ENCODE measurements at places on chromosomes 1 and 21.

DNA sequence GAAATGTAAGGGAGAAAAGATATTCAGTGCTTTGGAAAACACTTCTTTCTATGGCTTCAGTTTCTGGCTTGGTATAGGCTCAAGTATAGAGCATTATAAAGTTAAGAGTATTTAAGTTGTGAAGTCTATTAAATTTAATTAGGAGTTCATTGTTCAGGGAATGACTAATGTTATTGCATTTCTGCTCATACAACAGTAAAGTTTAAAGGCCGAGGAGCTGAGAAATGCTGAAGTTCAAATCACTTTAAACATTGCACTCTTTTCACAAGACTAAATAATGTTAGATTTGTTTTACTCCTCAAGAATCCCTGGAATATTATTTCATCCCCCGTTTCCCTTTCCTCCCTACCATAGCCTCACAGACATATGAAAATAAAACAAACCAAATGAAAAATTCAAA lies 30.1 kb downstream of the RGS5 start:
- DNase-seq: no peak

GRCh38 chr1:8164670-8165069 lies 138.6 kb upstream of the ERRFI1 start:
- DNase-seq: no peak

GRCh38 chr1:207748737-207749528 lies 2.9 kb upstream of the CD46 start:
- DNase-seq: no peak

- no peak for DNase-seq
Observed at GRCh38 chr1:91803123-91803522, 82.8 kb downstream of the TGFBR3 start.

GRCh38 chr1:175219774-175220173 lies 27.2 kb upstream of the KIAA0040 start:
- DNase-seq: no peak

DNA sequence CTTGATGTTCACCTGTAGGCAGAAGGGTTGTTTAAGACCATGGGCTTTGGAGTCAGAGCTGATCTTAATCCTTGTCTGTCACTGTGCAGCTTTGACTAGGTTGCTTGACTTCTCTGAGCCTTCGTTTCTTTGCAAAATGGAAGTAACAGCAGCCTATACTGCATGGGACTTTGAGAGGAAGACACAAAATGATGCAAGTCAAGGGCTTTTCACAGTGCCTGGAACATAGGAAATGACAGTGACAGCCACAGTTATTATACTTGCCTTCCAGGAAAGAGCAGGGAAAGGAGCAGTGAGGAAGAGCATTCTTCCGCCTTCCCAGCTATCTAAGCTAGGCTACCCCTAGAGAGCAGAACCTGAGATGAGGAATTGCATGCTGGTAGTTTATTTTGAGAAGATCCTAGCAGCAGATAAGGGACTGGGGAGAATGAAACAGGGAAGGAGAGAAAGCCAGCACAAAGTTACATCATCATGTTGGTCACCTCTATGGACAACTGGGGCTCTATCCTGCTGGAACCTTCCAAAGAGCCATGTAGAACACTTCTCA lies 3.1 kb downstream of the CSF3R start:
- no peak for DNase-seq

- DNase-seq: no peak
Observed at GRCh38 chr1:40067851-40068250, 27.3 kb downstream of the CAP1 start.

DNA sequence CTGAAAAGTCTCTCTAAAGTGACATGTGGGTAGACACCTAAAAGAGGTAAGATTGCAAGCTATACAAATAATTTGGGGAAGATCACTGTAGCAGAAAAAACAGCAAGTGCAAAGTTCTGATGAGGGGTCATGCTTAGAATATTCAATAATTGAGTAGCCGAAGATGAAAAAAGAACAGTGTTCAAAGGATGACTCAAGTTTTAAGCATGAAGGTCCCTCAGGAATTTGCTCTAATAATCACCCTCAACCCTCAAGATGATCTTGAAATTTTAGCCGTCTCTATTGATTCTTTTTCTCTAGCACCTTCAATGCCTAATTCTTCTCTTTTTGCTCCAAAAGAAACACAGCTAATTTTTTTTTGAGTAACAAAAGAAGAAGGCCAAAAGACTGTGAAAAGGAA lies 190.6 kb upstream of the ZNHIT6 start:
- no peak for DNase-seq

- DNase-seq: no peak
Observed at GRCh38 chr1:80961464-80962190, 839.1 kb upstream of the ADGRL2 start.

GRCh38 chr1:202579806-202580205 lies 130.4 kb downstream of the SYT2 start:
- peak; percentile 59 for DNase-seq

DNA sequence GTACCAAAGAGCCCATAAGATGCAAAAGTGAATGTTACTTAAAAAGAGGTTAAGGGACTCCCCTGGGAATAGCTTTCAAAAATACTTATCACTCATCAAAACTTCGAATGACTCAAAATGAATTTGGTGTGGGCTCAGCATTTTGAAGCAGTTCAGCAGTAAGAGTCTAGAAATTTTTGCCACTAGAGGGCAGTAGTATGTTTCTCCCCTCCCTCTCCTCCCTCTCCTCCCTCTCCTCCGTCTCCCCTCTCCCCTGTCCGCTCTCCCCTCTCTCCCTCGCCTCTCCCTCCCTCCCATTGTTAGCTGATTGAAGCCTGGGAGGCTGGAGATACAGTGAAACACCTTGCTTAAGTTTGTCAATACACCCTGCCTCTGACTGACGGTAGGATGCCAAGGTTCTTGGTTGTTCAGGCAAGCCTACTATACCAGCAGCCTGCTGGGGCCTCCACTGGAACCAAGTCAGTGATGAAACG lies 70.8 kb upstream of the TENT5C start:
- DNase-seq: peak; percentile 46

- no peak for DNase-seq
Observed at GRCh38 chr21:28482657-28483056, 510.0 kb downstream of the LTN1 start.

DNA sequence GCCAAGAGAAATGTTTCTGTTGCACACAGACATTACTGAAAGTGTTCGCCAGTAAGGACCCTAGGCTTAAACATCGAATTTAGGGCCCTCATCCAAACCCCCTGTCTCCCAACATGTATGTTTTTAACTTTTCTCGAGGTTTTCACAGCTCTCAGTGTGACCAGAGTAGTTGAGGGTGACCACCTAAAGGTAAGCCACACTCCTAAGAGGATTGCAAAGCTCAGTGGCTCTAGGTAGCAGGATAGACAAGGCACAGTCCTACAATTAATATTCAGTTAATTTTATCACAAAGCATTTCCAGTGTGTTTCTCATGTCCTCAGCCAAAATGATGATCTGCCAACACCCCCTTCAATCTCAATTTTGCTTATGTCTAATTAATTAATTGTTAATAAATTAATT lies 695 bp upstream of the ALG14 start:
- no peak for DNase-seq

GRCh38 chr1:34827341-34827941 lies 32.1 kb downstream of the SMIM12 start:
- no peak for DNase-seq

GRCh38 chr1:151855933-151856332 lies 2.4 kb upstream of the THEM5 start:
- DNase-seq: no peak

- DNase-seq: no peak
Observed at GRCh38 chr1:156910309-156910782, 10.1 kb upstream of the LRRC71 start.

- DNase-seq: peak; percentile 1
Observed at GRCh38 chr1:171355727-171356126, 41.7 kb downstream of the FMO4 start.

DNA sequence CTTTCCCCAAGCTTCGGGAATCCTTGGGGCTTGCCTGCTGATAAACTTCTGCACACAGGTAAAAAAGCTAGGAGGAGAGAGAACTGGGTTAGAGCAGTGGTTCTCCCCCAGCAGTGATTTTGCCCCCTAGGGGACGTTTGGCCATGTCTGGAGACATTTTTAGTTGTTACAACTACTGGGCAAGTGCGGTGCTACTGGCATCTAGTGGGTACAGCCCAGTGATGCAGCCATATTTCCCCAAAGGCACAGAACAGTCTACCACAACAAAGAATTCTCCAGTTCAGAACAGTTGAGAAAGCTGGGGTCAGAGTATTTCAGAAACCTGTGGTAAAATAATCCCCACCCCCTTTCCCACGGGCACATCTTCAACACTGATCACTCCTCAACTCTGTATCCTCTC lies 41.3 kb downstream of the LRRC71 start:
- no peak for DNase-seq

DNA sequence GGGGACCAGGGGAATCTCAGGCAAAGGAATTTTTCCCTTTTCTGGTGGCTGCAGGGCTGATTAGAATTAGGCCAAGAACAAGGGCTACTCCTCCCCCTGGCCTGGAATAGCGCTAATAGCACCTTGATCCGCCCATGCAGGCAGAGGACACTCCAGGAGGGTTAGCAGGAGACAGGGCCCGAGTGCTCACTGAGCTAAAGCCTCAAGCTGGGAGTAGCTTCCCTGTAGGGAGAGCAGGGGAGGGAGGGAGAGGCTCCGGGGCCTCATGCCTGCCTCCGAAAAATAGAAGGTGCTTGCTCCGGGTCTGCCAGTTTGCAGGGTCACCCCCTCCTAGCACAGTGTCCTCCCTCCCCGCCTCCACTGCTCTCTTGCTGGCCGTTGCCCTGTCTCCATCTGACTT lies 3.8 kb downstream of the PTPN7 start:
- DNase-seq: no peak

DNA sequence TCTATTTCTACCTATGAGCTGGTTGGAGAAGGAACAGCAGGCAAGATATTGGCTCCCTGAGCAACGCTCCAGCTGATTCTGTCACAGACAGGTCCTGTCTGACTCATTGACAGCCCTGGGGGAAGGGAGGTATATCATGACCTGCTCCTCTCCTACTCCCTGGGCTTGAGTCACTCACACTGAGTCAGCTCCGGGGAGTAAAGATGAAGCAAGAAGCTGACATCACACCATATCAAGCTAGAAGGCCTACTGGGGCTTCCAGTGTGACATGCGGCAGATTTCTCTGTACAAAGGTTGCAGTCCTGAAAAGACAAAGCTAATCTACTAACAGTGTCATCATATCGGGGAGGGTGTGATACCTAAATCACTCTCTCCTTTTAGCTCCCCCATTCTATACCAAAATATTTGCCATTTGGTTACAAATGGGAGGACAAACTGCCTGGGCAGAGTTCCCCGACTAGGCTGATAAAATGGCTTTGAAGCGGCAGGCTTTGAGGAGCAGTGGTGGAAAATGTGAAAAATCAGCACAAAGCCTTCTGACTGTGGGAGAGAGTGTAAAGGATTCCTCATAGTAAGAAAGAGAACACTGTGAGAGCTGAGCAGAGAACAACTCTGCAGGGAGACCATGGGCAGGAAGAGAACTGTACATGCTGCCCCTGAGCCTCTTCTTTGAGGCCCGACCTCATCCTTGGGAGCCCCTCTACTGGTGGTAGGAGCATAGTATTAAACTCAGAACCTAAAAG lies 15.5 kb downstream of the PI4KB start:
- peak; percentile 96 for DNase-seq

- no peak for DNase-seq
Observed at GRCh38 chr1:150273311-150273710, 721 bp downstream of the C1orf54 start.

DNA sequence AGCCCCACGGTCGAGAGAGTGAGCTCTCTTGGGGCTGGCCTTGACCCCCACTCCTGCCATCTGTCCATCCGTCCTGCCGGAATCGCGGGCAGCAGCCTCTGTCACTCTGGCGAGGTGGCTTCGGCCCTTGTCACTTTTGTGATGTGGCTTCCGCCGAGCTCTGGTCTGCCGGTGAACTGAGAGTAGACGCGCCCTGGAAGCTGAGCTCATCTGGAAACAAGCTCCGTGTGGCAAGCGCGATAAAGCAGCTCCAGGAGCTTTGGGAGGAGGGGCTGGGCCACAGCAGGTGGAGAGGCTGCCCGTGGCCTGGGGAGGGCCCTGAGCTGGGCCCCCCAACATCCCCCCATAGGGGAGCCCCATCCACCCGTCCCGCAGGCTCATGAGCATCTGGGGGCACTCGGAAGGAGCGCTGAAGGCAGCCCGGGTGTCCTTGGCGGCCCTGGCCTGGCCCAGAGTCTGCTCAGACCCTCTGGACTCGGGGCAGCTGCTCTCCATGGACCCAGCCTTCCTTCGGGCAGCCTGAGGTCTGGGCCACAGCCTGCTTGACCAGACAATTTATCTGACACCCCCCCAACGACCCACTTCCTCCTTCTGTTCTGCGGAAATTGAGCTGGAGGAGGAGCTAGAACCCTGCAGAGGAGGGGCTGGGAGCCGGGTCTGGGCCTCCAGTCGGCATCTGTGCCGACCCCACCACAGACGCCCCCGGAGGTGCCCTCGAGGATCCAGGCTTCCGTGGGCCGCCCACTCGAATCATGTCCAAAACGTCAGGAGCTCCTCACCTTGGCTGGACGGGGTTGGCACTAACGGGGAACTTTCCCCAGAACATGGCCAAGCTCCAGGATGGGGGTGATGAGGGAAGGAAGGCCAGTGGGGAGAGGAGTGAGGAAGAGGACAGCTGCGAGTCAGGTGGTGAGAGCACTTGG lies 59.1 kb downstream of the SLC19A1 start:
- no peak for DNase-seq

DNA sequence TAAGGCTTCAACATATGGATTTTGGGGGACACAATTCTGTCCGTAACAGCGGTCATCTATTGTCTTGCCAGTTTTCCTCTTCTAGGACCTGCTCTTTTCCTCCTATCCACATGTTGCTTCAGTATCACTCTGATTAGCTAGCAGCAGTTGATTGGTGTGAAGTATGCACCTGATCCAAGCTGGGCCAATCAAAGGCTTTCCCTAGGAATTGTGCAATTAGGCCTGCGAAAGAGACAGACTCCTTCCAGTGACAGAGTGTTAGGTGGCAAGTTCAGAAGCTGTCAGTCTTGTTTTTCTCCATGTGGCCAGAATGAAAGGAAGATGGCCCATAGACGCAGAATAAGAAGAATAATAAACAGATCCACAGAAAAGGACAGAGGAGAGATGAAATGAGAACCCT lies 34.1 kb upstream of the IL12RB2 start:
- DNase-seq: no peak

GRCh38 chr1:154445040-154445472 lies 39.9 kb downstream of the IL6R start:
- no peak for DNase-seq

GRCh38 chr1:39928809-39929587 lies 25.9 kb upstream of the MFSD2A start:
- no peak for DNase-seq

- no peak for DNase-seq
Observed at GRCh38 chr1:156920233-156921052, at the start of gene LRRC71. TSS of gene LRRC71 (plus strand) at chr1:156920632. CDS start at chr1:156920804, 172 bp downstream.

DNA sequence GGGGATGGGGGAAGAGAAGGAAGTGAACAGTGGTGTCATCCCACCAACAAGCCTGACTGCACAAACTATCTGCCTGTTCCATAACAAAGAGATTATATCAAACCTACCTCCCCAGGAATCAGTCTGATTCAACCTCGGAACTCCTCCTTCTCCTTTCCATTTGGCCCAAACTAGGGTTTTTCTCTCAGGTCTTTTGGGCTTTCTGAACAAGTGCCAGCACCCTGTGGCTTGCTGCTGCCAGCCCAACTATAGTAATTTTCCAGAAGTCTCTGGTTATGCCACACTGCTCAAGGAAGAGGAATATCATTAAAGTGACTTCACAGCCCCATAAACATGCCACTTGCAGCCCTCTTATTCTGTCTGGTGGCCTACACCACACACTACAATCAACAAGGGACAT lies 70.5 kb downstream of the RGS7 start:
- no peak for DNase-seq

GRCh38 chr1:60245324-60245723 lies 171.8 kb upstream of the C1orf87 start:
- no peak for DNase-seq

GRCh38 chr1:167175901-167176300 lies 44.8 kb upstream of the POU2F1 start:
- DNase-seq: no peak
